Right ventricle myocardium superior (tissue), 1 donor: ENCODE measurements at places on chromosomes 4 and X. TPM values are rescaled to one million over a fixed set of nuclear protein-coding genes. Genes with fewer than 3 reads are reported as not detected.

GRCh38 chrX:135522878-135523693 lies 2.6 kb downstream of the INTS6L start:
- DNase-seq, result no peak

Gene SYTL4
- total RNA-seq, result 3.7 TPM

DNA sequence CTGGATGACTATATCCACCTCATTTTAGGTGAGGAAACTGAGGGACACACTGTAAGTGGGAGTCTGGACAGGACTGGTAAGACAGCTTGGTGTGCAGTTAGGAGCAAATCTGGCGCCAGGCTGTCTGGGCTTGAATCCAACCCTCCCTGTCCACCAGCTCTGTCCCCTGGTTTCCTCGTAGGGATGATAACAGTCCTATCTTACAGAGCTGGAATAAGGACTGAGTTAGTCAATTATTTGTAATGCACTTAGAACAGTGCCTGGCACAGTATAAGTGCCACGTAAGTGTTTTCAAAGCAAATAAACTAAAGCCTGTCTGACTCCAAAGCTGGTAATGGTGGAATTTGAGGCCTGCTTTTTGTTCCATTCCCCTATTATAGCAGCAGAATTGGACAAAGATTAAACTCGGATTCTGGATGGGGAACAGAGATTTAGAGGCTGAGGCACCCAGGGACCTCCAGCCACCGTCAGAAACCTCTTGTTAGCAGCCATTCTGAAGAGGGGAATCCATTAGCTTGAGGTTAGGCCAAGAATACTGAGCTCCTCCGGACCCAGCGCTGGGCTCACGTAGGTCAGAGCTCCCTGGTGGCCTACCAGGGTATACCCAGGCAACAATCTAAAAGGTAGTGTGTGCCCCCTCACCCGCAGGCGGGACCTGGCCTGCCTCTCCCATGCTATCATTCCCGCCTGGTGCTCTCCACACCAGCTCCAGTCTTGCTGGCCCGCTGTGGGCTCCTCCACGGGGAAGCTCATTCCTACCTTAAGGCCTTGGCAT lies 102.1 kb downstream of the UCHL1 start:
- DNase-seq, result peak; percentile 68

- DNase-seq, result no peak
Observed at GRCh38 chr4:176833400-176834175, 40.9 kb upstream of the VEGFC start.

- DNase-seq, result no peak
Observed at GRCh38 chr4:128228845-128229795, 58.5 kb downstream of the PGRMC2 start.

- DNase-seq, result no peak
Observed at GRCh38 chrX:22246620-22247019, 26.1 kb upstream of the CBLL2 start.

DNA sequence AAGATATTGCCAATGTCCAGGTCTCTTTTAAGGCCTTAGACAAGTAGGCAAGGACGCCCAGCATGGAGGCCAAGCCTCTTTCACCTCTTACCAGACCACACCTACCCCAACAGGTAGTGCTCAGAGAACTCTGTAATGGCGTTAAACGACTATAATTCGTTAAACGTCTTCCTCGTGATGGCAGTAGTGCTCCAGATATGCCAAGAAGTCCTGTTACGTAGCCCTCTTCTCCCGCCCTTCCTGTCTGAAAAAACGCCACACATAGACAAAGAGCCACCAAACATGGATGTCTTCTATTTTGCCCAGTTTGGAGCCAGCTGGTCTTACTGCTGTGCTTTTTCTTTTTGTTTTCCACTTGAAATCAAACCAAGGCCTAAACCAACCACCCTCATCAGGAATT lies 190.7 kb downstream of the OR13H1 start:
- DNase-seq, result no peak

DNA sequence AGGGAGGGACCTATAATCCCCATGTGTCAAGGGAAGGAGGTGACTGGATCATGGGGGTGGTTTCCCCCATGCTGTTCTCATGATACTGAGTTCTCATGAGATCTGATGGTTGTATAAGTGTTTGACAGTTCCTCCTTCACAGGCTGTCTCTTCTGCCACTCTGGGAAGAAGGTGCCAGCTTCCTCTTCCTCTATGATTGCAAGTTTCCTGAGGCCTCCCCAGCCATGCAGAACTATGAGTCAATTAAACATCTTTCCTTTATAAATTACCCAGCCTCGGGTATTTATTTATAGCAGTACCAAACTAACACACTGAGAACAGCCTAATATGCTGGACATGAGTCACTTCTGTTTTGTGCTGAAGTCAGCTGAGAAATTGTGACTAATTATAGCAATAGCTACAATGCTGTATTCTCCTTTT lies 656.9 kb upstream of the CPEB2 start:
- no peak for DNase-seq

DNA sequence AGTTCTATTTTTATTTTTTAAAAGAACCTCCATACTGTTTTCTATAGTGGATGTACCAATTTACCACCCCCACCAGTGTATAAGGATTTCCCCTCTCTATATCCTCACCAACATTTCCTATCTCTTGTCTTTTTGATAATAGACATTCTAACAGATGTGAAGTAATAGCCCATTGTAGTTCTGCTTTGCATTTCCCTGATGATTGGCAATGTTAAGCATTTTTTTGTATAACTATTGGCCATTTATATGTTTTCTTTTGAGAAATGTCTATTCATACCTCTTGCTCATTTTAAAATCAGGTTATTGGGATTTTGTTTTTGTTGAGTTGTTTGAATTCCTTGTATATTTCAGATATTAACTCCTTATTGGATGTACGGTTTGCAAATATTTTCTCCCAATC lies 251.1 kb upstream of the HTR2C start:
- no peak for DNase-seq
